ENCODE measurements at places on chromosomes 3 and 15. TPM values are rescaled to one million over a fixed set of nuclear protein-coding genes. Genes with fewer than 3 reads are reported as not detected.

DNA sequence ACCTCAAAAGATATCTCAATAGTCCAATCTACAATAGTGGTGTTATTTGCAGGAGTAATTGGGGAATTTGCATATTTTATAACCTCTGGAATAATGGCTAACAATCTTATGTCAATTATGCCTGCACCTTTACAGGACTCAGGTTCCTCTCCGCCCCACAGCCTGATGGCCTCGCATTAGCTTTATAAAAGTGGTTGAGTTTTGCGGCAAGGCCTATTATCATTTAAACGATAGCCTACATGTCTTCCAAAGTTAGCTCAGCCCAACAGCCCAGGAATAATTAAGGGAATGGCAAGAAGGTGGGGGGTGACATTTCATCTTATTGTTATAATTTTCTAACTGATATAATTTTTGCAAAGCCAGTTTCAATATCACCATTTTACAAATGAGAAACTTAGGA, 97.3 kb downstream of the RTP4 start:
- no peak for DNase-seq

DNA sequence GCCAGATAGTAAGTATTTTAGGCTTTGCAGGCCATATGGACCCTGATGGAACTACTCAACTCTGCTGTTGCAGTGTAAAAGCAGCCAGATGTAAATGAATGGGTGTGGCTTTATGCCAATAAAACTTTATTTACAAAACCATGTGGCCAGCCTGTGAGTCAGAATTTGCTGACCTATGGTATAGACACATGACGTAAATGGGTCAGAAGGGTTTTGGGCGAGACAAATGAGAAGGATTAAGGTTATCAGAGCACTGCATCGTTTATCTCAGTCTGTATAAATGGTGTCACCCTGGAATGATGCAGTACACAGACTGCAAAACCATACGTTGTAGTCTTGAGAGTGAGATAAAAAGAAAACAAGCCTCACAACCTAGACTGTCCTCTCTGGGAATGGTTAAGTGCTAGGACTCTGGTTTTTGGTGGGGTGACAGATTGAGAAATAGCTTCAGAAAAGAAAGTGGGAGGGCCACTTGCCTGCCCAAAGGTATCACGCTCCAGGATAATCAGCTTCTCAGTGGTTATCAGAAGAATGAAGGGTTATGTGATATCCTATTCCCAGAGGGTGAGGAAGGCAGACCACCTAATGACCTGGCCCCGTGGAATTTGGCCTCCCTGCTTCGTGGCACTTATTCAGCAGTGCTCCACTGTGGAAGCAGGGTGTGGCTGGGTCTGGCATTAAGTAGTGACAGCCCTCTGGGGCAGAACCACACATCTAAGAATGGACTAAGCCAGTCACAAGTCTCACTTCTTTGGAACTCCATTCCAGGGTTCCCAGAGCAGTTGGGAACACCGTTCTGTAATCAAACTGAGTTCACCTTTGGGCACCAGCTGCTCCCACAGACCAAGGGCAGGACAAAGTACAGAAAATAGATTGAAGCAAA, 46.1 kb downstream of the ABHD5 start:
- DNase-seq, result no peak

DNA sequence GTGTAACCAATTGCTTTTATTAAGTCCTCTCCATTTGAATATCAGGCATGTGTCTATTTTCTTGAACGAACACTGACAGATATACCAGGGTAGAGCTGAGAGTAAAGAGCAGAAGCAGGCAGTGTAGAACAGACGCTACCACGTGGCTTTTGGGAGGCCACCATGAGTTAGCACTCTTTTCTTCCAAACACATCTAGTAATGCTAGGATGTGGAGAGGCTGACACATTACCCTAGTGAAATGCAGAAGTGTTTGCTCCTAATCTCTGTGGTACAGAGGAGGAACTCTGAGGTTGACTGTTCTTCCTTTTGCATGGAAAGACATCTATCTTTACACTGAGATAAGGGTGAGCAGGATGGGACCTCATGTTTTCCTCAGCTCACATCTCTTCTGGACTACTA, 216.3 kb downstream of the SATB1 start:
- no peak for DNase-seq

- DNase-seq, result peak; percentile 77
Measured at GRCh38 chr15:74375303-74375693, 7.9 kb upstream of the CYP11A1 start.

GRCh38 chr15:85972805-85973540, 106.7 kb upstream of the AGBL1 start:
- no peak for DNase-seq

DNA sequence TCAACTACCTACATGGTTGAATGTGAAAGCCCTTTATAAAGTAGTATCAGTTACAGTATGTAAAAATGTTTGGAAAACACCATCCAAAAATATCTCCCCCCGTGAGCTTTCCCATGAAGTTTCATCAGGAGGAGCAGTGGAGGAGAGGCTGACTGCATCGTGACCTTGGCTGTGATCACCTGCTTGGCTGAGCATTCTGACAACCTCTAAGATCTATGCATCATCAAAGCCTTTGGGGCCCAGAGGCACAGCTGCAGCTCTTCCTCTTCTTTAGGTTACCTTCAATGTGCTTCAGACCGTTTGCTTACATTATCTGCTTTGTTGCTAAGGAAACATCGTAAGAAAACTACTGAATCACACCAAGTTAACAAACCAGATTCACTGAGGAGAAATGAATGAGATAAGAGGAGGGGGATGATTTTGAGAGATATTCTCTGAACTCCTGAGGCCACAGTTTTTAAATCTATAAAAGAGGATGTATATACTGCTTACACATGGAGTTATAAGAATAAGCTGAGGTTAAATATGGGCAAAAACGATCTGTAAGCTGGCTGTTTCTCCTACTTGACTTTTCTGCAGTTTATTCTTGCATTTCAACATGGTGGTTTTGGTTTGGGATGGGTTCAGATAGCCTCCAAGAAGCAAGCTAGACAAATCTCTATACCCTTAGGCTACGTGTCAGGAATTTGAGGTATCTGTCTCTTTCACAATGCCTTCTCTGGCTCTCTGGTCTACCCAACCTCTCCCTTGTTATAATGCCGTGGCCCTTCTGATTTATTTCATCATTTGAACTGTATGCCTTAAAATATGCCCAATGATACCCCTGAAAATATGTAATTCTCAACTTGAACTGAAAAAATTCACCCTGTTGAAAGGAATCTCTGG, 4.0 kb downstream of the GCSAM start:
- DNase-seq, result peak; percentile 49

GRCh38 chr15:34708422-34708821, 46.4 kb downstream of the GJD2 start:
- no peak for DNase-seq

DNA sequence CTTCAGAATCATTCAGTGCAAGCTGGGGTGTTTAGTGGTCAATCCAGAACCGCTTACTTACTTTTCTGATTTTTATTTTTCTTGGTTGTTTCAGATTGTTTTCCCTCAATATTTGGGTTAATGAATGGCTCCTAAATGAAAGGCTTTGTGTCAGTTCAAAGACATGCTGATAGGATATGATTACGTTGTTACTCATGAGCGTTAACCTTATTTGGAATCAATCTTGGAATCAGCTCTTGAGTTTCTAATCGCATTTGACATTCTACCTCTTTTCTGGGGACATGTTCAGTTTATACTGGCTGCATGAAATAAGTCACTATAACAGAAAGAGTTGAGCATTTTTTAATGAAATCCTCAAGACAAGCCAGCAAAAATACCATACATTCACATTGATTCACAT, 50.2 kb downstream of the ATP11B start:
- no peak for DNase-seq

DNA sequence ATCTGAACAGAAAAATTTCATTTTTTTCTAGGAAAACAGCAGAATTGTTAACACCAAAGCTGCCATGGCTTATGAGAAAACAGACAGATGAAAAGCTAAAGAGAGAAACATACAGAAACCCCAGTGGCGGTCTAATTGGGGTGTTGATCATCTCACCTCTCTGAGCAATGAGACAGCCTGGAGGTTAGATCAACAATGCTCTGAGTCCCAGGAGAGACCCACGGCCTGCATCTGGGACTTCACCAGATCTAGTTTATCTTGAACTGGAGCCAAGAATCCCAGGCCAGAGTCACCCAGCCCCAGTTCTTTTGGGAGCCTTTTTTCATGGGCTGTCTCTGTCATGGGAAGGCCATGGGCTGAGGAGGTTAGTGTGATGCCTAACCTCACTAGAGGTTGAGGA, 3.5 kb upstream of the GALNT15 start:
- no peak for DNase-seq

DNA sequence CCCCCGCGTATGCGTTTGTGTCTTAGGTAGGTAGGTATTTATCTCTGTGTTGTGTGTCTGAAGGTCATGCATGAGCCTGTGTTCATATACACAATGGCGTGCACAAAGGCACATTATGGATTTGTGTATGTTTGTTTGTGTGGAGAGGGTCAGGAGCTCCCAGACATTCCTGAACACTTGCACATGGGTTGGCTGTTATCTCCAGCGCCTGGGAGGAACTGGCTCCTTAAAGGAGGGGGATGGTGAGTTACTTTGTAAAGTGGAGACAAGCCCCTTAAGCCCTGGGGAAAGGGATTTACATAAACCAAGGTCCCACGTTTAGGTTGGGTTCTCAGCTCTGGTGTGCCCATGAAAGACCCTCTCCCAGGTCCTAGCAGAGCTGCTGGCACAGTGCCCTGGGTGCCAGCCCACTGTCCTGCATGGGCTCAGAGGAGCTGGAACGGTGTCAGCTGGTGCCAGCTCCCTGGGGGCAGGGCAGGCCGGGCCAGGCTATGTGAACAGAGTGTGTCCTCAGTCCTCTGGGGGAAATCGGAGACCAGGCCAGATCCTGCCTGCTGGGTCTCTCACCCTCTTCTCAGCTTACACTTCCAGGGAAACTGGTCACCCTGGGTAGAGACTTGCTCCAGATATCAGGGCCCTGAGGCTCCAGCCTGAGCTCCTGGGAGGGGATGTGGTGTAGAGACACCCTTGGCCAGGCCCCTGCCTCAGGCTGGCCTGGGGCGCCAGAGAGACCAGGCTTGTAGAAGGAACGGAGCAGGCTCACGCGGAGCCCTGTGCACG, 25.1 kb downstream of the SNX33 start:
- DNase-seq, result peak; percentile 67

GRCh38 chr15:47788685-47789084, 71.4 kb downstream of the SEMA6D start:
- DNase-seq, result no peak

GRCh38 chr3:190076601-190077394, 43.9 kb downstream of the P3H2 start:
- no peak for DNase-seq

DNA sequence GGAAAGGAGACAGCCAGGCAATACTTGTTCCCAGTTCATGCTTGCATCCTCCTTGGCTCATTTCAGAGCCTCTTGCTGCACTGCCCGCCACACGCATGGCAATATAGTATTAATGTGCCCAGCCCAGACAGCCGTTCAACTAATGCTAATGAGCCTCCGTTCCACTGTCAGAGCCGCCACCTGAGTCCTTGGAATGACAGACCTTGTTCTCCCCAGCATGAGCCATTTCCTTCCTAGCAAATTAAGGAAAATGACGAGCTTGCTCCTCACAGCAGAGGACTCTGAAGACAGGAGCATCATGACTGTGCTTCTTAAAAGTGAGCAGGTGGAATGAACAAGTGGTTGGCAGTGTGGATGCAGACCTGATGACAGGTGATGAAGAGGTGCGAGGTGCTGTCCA, 10.8 kb upstream of the LRRC15 start:
- DNase-seq, result no peak

GRCh38 chr3:13125092-13126015, 52.1 kb upstream of the IQSEC1 start:
- no peak for DNase-seq

GRCh38 chr3:135908225-135908624, 57.3 kb upstream of the PPP2R3A start:
- DNase-seq, result no peak

GRCh38 chr3:61226166-61226686, 25.0 kb downstream of the FHIT start:
- DNase-seq, result no peak

DNA sequence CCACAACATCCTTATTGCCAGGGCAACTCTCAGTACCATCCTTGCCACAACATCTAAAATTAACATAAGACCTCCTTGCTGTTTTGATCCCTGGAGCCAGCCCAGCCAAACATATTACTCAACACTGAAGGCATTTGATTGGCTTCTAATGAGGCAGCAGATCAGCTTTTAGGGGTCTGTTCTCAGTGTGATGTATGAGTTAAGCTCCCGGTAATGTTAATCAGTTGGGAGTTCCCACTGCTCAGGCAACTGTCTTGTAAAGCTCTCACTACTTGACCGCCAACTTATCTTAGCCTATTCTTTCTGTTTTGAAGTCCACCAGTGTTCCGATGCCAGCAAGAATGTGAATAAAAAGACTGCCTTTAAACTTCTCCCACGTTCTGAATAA, 158.9 kb downstream of the FOXB1 start:
- no peak for DNase-seq

DNA sequence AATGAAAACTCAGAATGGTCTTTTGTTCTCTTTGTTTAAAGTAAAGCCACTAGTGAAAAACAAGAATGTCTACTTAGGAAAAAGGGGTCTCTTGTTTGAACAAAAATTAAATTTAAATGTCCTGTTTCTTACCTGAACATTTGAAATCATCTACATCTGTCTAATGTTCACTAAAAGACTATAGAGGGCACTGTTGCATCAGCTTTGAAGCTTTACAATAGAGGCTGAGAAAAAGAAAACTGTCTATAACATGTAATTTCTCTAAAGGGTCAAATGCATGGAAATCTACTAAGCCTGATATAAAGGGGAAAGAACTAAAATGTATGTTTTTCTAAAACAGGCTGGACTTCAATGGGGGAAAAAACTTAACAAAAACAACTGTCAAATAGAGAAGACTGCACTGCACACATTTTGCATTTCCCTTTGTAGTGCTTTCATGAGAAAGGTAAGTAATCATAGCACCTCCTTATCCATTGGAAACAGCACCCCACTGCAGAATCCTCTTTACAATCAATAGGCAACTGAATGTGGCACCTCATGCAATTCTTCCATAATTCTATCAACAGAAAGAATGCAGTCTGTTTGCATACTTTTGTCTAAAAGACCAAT, 26.3 kb downstream of the DPH6 start:
- peak; percentile 57 for DNase-seq

The CLDN16 gene
- 0.37 TPM for polyA plus RNA-seq

The IGSF10 gene
- not detected for polyA plus RNA-seq

The WDR49 gene
- not detected for polyA plus RNA-seq

The ANO10 gene
- 21.7 TPM for polyA plus RNA-seq

The HYAL1 gene
- polyA plus RNA-seq, result not detected

The HTR3E gene
- polyA plus RNA-seq, result not detected

The ZIC1 gene
- polyA plus RNA-seq, result 24.4 TPM

The PLSCR5 gene
- polyA plus RNA-seq, result not detected

The ATG3 gene
- polyA plus RNA-seq, result 26.7 TPM

The NEK4 gene
- 14.6 TPM for polyA plus RNA-seq

The C3orf38 gene
- polyA plus RNA-seq, result 22.8 TPM

The SYNPR gene
- 0.11 TPM for polyA plus RNA-seq

Measured in muscle of arm (tissue), 14 donors.